ENCODE measurements at places on chromosomes 13 and 19.

GRCh38 chr19:10430505-10431253, 10.3 kb downstream of the PDE4A start:
- DNase-seq: no peak

DNA sequence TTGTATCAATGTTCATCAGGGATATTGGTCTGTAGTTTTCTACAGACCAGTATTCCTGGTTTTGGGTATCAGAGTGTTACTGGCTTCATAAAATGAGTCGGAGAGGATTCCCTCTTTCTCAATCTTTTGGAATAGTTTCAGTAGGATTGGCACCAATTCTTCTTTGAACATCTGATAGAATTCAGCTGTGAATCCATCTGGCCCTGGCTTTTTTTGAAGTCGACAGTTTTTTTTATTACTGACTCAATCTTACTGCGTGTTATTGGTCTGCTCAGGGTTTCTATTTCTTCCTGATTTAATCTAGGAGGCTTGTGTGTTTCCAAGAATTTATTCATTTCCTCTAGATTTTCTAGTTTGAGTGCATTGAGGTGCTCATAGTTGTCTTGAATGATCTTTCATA, 11.4 kb downstream of the TEX26 start:
- no peak for DNase-seq

GRCh38 chr19:18743784-18744418, 47.2 kb downstream of the COMP start:
- no peak for DNase-seq

DNA sequence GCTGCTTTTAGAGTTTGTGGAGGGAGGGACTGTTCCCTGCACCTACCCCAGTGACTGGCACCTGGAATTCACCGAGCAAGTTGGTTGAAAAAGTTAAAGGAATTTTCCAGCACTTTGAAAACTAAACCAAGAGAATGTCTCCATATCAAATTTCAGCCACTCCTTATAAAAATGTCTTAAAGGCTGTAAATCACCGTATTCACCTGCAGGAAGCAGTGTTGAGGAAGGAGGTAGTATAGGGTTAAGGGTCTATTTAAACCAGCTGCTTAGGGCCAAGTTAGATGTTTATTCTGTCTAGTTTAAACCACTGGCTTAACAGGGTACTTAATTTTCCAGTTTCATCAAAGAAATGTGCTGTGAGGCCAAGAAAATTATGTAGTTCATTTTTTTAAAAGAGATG, 3.8 kb upstream of the RAB20 start:
- no peak for DNase-seq

- DNase-seq: no peak
These were observed 3.4 kb upstream of the DOT1L start for GRCh38 chr19:2160379-2160778.

- no peak for DNase-seq
These were observed 49.0 kb upstream of the C13orf46 start for GRCh38 chr13:114022876-114023275.

GRCh38 chr13:110525328-110526319, 35.9 kb downstream of the RAB20 start:
- no peak for DNase-seq

DNA sequence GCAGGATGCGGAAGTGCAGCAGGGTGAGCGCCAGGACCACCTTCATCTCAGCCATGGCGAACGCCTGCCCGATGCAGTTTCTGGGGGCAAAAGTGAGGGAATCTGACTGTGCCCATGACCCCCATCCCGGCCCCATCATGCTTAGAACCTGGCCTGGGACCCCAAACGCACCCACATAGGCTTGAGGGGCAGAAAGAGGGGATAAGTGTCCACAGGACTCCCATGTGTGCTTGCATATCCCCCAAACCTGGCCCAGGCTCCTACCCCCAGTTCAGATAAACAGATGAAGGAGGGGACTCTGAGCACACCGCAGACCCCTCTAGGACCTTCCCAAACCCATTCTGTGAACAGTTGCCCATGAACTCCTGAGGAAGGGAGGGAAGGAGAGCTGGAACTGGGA, 16.0 kb upstream of the CYP4F2 start:
- no peak for DNase-seq

- DNase-seq: no peak
These were observed 48.1 kb downstream of the CRTC1 start for GRCh38 chr19:18731562-18732008.

DNA sequence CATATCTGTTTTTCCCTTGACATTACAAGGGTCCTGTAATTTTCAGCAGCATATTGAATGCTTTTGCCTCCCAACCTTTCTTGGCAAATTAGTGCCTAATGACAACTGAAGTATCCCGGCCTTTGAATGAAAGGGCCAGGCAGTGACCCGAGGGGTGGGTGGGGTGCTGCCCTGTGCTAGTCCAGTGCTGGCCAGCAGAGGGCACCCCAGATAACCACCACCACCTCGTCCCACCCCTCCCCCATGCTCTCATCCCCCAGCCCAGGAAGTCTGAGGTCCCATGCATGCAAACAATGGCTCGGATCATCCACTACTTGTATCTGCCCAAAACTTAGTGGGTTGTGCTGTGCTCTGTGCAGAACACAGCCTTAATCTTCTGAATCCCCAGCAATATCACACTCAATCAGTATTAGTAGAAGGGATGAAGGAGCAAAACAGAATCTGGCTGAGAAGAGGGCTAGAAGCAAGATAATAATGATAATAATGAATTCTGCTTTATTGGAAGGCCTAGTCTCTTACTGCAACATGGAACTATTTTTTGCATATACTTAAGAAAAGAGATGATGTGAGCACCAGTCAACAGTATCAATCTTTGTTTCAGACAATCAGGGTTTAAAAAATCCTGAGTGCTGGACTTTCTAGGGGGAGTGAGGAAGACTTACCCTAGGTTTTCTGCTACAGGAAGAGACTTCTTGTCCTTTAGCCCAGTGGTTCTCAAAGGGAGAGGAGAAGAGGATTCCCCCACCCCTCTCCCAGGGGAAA, 3.8 kb downstream of the ATP12A start:
- DNase-seq: no peak

- peak; percentile 83 for DNase-seq
These were observed 12.2 kb downstream of the BRD4 start for GRCh38 chr19:15320116-15320515.

DNA sequence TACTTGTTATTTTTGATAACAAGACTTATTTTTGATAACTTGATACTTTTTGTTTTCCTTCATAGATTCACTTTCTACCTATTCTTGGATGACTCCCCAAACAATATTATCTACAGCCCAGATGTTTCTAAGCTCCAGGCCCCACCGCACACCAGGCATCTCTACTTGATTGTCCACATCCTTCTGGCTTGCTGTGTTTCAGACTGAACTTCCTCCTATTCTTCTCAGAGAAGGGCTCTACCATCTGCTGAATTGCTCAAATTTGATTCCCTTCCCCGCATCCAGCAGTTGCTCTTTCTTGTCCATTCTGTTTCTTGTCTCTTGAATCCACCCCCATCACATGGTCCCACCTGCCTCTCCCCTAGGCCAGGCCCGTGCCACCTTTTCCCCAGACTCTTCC, 13.0 kb downstream of the NUDT15 start:
- no peak for DNase-seq

DNA sequence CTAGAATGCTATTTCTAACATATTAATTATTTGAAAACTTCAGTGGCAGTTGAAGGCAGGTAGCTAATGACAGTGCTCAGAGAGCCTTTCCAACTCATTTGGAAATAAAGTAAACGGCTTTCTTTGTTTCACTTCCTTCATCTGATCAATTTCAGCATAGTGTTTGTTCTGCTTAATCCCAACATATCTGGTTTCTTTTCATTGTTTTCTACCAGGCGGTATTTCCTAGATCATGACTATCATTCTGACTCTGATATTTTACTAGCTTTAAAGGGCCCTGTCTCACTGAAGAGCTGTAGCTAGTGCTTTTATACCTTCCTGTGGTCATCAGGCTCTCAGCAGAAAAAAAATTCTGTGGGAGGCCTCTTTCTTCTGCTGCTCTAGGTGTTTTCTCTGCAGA, 178.6 kb downstream of the RBM26 start:
- DNase-seq: no peak

DNA sequence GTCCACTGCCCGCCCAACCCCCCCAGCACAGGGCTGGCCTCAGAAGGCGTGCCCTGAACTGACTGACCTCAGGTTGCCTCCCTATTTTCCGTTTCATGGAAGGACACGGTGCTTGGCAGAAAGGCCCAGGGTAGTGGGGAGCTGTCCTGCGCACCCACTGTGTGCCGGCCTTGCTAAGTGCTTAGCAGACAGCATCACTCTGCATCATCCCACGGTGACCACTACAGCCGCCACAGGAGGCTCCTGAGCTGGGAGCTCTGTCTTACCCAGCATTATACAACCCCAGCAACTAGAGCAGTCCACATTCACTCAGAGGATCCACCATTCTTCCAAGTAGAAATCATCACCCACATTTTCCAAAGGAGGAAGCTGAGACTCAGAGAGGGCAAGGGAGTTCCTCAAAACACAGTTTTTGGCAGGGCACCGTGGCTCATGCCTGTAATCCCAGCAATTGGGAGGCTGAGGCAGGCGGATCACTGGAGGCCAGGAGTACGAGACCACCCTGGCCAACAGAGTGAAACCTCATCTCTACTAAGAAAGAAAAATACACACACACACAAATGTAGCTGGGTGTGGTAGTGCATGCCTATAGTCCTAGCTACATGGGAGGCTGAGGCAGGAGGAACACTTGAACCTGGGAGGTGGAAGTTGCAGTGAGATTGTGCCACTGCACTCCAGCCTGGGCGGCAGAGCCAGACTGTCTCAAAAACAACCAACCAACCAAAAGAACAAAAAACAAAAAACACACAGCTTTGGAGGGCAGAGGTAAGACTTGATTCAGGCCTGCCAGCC, 1.6 kb downstream of the SBK2 start:
- DNase-seq: no peak

GRCh38 chr19:14066134-14066533, 4.3 kb upstream of the PALM3 start:
- DNase-seq: no peak

DNA sequence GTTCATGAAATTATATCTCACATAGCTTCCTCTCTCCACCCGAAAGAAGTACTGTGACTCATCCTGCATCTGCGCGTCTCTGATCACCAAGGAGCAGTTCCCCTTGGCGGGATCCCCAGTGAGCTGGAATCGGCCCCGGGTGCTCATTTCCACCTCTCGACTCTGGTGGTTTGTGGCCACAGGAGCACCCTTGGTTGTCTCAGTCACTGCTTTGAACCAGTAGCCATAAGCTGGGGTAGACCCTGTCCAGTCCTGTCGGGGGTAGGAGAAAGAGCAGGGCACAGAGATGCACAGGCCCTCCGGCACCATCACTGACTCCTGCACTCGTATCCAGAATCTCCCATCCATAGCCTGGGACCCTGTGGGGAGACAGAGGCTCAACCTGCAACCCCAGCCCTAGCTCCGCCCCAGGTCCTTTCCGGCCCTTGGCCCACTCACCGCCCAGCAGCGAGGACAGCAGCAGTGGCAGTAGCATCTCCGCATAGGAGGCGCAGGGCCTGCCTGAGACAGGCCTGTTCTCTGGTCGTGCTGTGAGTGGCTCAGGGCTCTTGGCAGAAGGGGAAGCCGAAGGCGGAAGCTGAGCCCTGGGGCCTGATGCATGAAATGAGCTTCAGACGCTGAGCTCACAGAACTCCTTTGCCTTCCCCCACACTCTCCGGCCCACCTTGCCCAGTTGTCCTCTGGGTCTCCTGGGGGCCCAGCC, at the start of gene SIGLEC10:
Gene SIGLEC10, minus strand, starts transcription at position 536 of the 703 bp plus-strand sequence. Its CDS starts 61 bp downstream, at position 475.
- no peak for DNase-seq

- peak; percentile 13 for DNase-seq
These were observed 88.1 kb downstream of the ZDHHC20 start for GRCh38 chr13:21371011-21371410.

- no peak for DNase-seq
These were observed 512.9 kb upstream of the HTR2A start for GRCh38 chr13:47409778-47410177.

DNA sequence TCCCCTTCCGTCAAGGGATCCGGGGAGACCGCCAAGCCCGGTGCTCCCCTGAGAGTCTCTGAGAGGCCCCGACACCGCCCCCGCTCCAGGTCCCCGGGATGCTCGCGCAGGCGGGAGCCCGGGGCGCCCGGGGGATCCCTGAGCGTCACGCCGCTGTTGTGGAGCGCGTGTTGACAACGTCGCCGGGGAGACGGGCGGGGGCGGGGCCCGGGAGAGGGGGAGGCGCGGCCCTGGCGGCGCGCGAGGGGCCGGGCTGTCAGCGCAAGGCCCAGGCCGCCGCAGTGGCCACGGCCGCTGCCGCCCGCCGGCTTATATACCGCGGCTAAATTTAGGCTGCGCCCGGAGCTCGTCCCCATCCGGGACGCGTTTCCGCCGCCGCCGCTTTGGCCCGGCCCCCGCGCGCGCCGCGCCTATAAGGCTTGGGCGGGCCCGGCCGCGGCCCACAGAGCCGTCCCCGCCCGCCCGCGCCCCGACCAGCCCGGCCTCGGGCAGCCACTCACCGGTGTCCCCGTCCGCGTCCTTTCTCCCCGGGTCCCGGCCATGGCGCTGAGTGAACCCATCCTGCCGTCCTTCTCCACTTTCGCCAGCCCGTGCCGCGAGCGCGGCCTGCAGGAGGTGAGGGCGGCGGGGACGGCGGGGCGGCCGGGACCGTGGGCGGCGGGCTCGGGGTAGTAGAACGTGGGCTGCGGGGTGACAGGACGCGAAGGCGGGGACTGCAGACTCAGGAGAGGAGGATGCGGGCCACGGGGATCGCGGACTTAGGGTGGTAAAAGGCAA, at the start of gene KLF2:
Gene KLF2, plus strand, starts transcription at position 443 of the 777 bp plus-strand sequence. Its CDS starts 98 bp downstream, at position 541.
- peak; percentile 90 for DNase-seq

DNA sequence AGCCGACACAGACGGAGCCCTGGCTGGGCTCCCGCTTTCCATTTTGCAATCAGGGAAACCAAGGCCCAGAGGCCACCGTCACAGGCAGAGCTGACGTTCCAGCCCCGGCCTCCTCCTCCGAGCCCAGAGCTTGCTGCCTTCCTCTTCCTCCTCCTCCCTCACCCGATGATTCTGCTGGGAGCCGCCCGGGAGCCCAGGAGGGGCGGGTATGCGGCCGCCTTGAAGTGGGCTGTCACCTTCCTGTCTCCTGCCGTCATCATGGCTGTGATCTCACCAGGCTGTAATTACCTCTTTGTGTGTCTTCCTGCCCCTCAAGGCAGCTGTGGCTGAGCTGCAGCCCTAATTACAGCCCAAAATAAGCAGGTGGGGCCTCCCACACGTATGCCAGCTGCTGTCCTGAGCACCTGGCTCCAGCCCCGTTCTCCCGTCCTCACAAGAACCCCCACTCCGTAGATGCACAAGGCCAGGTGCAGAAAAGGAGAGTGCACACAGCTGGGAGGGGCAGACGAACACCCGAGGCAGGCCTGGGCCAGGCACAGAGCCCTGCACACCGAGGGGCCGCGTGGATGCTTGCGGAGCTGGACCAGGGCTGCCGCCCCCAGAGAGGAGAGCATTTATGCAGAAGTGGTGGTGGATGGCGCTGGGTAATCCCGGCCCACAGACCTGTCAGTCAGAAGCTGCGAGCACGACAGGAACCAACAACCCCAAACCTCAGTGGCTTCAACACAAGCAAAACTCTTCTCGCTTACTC, 4.0 kb downstream of the TPGS1 start:
- peak; percentile 41 for DNase-seq

DNA sequence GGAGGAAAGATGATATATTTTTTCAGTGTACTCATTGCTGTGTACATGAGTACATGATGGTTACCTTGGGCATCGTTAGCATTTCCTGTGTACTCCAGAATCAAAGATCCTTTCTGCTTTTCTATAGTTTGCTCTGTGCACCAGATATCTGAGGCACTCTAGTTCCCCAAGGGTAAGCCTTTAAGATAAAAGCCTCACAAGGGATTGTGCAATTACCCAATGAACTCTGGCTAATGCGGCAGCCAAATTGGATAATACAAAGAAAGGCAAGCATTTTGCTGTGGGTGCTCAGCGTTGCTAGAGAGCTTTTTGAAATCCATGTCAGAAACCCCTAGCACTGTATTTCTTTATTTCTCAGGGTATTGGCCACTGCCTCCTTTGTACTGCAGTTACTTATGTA, 2.9 kb downstream of the CYSLTR2 start:
- no peak for DNase-seq

GRCh38 chr13:70523622-70524021, 415.4 kb upstream of the KLHL1 start:
- peak; percentile 31 for DNase-seq
